ENCODE measurements at places on chromosomes 4 and X. TPM values are rescaled to one million over a fixed set of nuclear protein-coding genes. Genes with fewer than 3 reads are reported as not detected.

The SLC25A43 gene
- 16.1 TPM for total RNA-seq

The SMIM43 gene
- total RNA-seq, result 0.54 TPM

The FOXR2 gene
- total RNA-seq, result not detected

The DYNLT3 gene
- 35.8 TPM for total RNA-seq

The GPM6B gene
- 40.3 TPM for total RNA-seq

The TGIF2LX gene
- not detected for total RNA-seq

The UGT2A2 gene
- total RNA-seq, result not detected

The FDCSP gene
- not detected for total RNA-seq

The THAP6 gene
- total RNA-seq, result 17.1 TPM

The CXorf49 gene
- total RNA-seq, result not detected

The GLUD2 gene
- 1.7 TPM for total RNA-seq

The AMBN gene
- total RNA-seq, result not detected

The CFP gene
- total RNA-seq, result 6.1 TPM

The TSPYL2 gene
- 50.3 TPM for total RNA-seq

- no peak for DNase-seq
Observed at GRCh38 chrX:136598631-136599030, 49.3 kb upstream of the CD40LG start.

- peak; percentile 66 for DNase-seq
Observed at GRCh38 chr4:1246901-1247863, 1.7 kb downstream of the CTBP1 start.

DNA sequence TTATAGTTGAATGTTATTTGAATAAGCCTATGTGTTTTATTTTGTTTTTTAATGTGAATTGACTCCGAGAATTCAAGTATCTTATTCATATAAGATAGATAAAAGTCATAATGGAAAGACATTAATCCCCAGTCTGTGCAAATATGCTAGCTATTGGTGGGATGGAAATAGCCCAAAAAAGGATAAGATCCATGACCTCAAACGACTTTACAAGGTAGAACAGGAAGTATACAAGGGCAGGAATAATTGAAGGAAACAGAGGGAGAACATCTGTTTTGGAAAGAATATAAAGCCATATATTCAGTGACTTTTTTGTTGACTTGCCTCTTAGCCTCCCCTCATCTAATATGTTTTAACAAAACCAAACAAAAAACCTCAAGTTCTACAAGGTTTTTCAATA lies 9.0 kb downstream of the ABCE1 start:
- DNase-seq, result no peak

- no peak for DNase-seq
Observed at GRCh38 chrX:68758671-68759070, 70.2 kb upstream of the EFNB1 start.

- no peak for DNase-seq
Observed at GRCh38 chrX:55450259-55450658, 1.7 kb upstream of the MAGEH1 start.

GRCh38 chr4:124322234-124323065 lies 390.1 kb downstream of the ANKRD50 start:
- no peak for DNase-seq

DNA sequence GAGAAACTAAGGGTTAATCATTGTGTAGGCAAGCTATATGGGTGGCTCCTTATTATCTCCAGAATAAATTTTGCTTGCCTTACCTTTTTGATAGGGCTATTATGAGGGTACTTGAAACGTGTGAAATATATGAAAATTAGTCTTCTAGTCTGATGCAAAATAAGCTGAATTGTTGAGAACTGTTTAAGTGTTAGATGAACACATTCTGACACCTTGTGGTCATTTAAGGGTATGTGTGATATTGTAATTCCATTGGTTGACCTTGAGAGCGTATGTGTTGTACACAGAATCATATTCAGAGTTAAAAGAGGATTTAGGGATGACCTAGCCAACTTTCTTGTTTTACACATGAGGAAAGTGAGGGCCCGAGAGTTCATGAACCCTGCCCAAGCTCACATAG lies 44.6 kb upstream of the LINC00632 start:
- no peak for DNase-seq

- DNase-seq, result no peak
Observed at GRCh38 chr4:20019310-20020015, 232.2 kb upstream of the SLIT2 start.

- DNase-seq, result no peak
Observed at GRCh38 chr4:120672076-120672475, 250.4 kb downstream of the PRDM5 start.

GRCh38 chr4:183200453-183200852 lies 101.4 kb downstream of the WWC2 start:
- DNase-seq, result no peak

GRCh38 chr4:156799121-156799589 lies 172.4 kb downstream of the PDGFC start:
- no peak for DNase-seq

- no peak for DNase-seq
Observed at GRCh38 chr4:147846318-147847155, 114.6 kb downstream of the ARHGAP10 start.

- DNase-seq, result no peak
Observed at GRCh38 chrX:78769946-78770345, 22.4 kb downstream of the LPAR4 start.

DNA sequence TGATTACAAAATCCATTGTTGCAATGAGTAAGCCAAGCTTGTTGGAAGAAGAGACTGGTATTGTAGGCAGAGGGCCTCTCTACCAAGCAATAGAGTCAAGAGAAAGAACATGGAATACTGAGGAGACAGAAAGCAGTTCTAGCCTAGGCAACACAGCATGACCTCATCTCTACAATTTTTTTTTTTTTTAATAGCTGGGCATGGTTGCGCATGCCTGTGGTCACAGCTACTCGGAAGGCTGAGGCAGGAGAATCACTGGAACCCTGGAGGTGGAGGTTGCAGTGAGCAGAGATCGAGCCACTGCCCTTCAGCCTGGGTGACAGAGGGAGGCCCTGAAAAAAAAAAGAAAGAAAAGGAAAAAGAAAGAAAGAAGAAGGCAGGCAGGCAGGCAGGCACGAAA lies 11.7 kb upstream of the ZBTB33 start:
- DNase-seq, result no peak

DNA sequence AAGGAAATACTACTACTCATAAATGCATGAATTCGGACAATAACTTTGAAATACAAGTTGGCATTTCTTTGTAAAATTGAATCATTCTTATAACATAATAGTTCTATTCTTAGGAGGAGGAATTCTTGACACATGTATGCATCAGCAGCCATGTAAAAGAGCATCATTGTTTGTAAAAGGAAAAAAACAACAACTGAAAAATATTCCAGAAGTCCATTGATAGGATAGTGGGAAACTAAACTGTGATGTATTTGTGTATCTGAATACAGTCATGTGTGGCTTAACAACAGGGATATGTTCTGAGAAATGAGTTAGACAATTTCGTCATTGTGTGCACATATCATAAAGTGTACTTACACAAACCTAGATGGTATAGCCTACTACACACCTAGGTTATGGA lies 102.0 kb upstream of the SH3RF1 start:
- DNase-seq, result no peak

DNA sequence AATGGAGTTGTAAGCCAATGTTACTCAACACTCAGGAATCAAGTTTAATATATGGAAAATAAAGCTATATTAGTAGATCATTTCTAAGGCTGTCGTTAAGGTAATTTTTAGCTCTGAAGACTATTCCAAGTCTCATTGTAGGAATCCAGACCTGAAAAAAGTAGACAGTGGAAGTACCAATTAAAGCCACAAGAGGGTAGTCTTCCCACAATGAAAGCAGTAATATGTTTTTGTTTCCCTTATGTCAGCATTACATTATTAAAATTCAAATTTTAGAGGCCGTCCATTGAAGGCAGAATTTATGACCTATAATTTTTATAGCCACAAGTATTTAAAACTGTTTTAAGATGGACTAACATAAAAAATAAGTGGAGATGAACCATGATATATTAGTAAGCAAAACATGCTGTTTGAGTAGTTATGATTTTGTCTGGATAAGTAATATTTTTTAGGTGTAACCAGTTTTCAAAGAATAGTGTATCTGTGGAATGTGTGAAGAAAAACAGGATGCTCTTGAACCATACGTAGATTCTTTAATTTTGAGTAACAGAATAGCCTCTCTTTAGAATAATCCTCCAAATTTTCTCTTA lies 372.6 kb upstream of the TECRL start:
- no peak for DNase-seq

DNA sequence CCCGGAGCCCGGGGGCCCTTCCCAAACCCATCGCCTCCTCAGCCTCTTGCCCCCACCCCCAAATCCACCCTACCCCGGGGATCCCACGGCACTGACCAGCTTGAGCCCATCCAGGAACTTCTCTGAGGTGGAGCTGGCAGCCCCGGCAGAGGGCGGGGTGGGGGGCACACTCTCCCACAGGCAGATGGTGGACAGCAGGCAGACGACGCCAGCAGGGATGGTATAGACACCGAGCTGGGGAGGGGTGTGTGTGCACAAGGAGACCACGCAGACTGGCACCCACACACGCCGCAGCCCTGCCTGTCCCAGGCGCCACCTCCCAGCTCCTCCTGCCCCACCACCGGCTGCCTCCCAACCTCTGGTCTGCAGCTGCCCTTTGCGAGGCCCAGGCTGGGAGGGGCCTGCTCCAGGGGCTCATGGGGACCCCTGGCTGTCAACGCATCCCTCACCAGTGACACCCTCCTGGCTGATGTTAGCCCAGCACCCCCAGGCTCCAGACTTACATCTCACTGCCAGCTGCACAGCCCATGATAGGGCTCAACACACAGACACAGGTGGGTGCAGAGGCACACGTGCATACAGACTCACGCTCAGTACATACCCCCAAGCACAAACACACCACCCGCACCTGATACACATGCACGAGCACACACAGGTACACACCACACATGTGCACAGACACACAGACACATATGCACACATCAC lies 4.2 kb downstream of the SLC49A3 start:
- DNase-seq, result no peak

DNA sequence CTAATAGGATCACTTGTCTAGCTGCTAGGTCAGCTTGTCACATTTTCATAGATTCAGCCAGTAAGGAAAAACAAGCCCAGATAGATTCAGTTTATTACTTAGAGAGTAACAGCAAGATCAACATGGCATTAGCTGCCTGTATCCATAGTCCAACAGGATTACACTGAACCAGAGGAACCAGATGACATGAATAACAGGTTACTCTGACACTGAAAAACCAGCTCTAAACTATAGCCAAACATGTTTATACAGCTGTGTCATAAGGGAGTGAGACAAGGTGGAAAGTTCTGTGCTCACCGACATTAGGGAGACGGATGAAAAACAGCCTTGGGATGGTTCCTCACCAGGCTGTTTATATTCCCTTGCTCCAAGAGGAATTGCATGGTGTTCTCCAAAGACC lies 102.9 kb upstream of the EOLA2 start:
- DNase-seq, result no peak

DNA sequence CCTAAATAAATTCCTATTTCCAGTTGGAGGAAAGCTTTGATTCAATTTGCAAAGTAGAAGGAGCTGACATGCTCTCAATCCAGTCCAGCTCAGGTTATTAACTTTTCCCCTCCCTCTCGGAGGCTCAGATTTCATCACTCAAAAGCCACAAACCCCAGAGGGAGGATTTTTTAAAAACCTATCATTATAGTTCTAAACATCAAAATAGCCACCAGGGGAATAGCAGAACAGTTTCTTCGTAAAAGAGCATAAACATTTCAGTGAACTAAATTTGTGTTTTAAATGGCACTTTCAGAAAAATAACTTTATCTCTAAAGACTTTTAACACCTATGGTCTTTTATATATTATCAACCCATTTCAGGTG lies 8.8 kb downstream of the GPRIN3 start:
- no peak for DNase-seq

DNA sequence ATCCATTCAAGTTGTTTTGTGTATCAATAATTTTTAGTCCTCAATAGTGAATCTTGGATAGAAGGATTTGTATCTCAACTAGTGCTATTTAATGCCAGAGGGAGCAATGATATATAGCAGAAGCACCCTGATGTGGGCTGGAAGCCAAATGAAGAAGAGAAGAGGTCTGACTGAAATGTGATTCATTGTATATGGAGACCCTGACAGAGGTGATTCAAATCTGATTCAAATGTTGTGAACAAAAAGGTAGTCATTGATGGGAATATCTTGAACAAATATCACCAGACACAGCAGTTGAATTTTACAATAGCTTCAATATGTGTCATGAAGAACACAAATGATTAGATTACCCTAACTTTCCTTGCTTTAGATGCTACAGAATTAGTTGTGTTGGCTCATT lies 27.5 kb upstream of the SULT1B1 start:
- no peak for DNase-seq

DNA sequence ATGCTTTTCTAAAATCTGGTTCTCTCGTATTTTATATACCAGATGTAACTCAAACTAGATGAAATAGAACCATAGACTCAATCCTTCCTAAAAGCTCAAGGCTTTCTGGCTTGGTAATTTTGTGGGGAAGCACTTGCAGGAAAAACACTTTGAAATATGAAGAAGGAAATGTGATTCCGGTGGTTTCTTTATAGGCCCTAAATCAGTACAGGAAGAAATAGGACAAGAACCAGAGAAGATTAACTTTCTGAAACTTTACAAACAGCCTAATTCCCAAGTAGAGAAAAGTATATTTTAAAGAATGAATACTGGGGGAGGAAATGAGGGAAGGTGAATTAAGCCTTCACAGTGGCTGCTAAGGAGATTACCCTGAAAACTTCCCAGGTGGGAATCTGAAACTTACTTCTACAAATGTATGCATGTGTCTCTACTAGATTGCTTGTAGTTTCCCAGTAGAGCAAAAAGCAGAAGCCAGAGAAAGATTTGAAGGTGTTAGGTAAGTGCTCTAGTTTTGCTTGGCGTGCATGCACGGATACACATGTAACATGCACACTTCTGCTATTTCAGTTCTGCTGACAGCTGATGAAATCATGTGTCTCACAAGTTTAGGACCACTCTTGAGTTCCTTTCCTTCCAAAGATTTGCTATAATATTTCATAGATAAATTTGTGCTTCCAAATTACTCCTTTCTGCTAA lies 92.1 kb downstream of the AFF1 start:
- no peak for DNase-seq

DNA sequence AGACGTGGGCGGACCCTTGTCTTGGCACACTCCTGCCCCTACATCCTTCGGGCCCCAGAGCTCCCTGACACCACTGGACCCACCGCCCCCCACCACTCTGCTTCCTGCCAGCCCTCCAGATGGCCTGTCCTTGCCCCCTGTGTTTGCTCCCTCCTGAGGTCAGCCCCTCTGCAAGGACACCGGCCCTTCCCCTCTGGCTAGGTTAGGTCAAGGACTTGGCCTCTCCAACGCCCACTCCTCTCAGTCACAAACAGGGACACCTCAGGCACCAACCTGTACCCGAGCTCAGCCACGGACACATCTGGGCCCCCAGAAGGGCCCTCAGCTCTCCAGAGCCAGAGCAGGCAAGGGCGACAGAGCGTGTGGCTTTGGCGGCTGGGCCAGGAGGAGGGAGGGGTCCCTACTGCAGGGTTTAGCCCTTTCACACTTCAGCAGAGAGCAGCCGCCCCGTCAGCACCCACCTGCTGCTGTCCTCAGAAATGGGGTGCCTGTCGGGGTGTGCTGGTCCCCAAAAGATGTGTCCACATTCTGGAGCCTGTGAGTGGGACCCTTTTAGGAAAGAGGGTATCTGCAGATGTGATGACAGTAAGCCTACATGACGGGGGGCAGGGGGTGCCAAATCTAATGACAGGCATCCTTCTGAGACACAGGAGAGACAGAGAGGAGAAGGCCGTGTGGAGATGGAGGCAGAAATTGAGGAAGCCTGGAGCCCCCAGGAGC lies 23.5 kb upstream of the DUSP9 start:
- DNase-seq, result peak; percentile 53

Measured in sigmoid colon (tissue), 7 donors.